Transverse colon (tissue), 4 donors: ENCODE measurements at places on chromosomes 16 and 17. TPM values are rescaled to one million over a fixed set of nuclear protein-coding genes. Genes with fewer than 3 reads are reported as not detected.

GRCh38 chr17:41510251-41511065, 5.0 kb upstream of the KRT13 start:
- H3K27me3 ChIP-seq = no peaks in the 10 kb centered on the region
- peaks cover 4% of the 10 kb centered on the region for H3K4me1 ChIP-seq
- H3K27ac ChIP-seq = peak overlapping the region; percentile 48
- DNase-seq = no peak
- no peak overlapping the region for H3K4me3 ChIP-seq

DNA sequence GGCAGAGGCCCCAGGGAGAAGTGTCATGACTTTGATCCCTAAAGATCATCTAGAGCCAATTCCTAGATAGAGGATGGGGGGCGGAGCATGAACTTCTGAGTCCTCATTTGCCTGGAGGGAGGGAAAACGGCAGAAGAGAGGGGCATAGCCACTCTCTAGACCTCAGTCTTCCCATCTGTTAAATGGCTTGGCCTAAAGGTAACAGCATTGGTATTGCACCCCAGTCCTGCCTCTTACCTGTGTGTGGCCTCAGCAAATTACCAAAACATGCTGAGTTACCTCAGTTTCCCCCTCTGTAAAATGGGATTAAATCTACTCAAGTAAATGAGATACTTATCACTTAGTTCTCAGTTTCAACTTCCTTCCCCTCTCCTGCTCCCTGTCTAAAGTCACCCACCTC, 47.5 kb downstream of the CNGB1 start:
- no peaks in the 10 kb centered on the region for H3K36me3 ChIP-seq
- no peak overlapping the region for H3K4me3 ChIP-seq
- no peaks in the 10 kb centered on the region for H3K27me3 ChIP-seq
- no peak overlapping the region for H3K27ac ChIP-seq
- no peaks in the 10 kb centered on the region for H3K4me1 ChIP-seq

DNA sequence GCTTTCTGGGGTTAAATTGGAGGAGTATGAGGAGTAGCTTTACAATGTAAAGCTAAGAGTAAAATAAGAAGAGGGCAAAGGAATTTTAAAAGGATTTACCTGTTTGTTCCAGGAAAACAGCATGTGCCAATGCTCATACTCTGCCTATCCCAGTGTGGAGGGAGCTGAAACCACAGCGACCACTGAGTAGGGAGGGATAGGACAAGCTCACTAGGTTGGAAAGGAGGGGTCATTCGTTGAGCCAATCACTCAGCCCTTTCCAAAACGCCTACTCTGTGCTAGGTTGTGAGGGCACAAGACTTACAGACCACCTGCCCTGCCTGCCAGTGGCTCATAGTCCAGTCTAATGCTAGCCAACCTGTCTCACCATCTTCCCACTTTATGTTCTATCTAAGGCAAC, 1.1 kb upstream of the DNAJC7 start:
- peaks cover 47% of the 10 kb centered on the region for H3K4me1 ChIP-seq
- H3K27me3 ChIP-seq = no peaks in the 10 kb centered on the region
- H3K36me3 ChIP-seq = no peaks in the 10 kb centered on the region
- H3K4me3 ChIP-seq = peak overlapping the region; percentile 92
- DNase-seq = no peak

The RHBDF2 gene
- total RNA-seq = 11.3 TPM

- no peak overlapping the region for H3K27ac ChIP-seq
- no peak overlapping the region for H3K4me3 ChIP-seq
- DNase-seq = no peak
- H3K27me3 ChIP-seq = no peaks in the 10 kb centered on the region
Measured at GRCh38 chr16:67039260-67040020, 10.5 kb downstream of the CBFB start.

The KRTAP1-5 gene
- total RNA-seq = not detected

- H3K4me3 ChIP-seq = peak overlapping the region; percentile 83
- H3K4me1 ChIP-seq = peaks cover 16% of the 10 kb centered on the region
- peak overlapping the region; percentile 97 for H3K27ac ChIP-seq
- H3K36me3 ChIP-seq = no peaks in the 10 kb centered on the region
- DNase-seq = peak; percentile 62
Measured at GRCh38 chr16:30527635-30528178, 1.3 kb upstream of the ZNF768 start.

- H3K27me3 ChIP-seq = no peaks in the 10 kb centered on the region
- H3K4me3 ChIP-seq = no peak overlapping the region
- DNase-seq = peak; percentile 93
- peaks cover 11% of the 10 kb centered on the region for H3K4me1 ChIP-seq
- peak overlapping the region; percentile 81 for H3K27ac ChIP-seq
Measured at GRCh38 chr17:45098869-45099616, 33.3 kb downstream of the PLCD3 start.

DNA sequence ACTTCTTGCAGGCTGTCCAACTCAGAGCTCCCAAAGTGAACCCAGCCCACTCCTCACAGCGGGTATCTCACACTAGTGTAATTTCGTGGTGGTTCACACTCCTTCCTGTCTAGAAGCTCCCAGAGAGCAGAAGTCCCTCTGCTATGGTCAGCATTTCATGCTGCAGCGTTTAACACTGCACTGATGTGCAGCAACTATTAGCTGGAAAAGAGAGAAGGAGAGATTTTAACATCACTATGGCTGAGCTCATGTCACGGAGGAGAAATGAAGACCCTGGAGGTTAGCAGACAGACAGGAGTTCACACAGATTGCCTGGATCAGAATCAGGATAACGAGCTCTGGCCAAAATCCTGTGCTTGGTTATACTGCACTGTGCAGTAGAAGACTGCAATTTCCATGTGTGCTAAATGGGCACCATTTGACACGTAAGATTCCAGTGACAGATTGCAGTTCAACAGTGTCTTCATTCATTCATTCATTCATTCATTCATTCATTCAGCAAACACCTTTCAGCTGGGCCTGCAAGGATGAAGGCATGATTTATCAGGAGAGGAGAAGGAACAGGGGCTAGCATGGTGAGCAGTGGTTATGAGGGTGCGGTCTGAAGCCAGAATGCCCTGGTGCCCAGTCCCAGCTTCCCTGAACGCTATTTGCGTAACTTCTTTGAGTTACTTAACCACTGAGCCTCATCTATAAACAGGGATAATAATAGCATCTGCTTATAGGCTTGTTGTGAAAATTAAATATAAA, 5.3 kb upstream of the CCL1 start:
- no peaks in the 10 kb centered on the region for H3K27me3 ChIP-seq
- no peaks in the 10 kb centered on the region for H3K4me1 ChIP-seq
- DNase-seq = no peak
- no peaks in the 10 kb centered on the region for H3K36me3 ChIP-seq

GRCh38 chr17:31832746-31833145, 26.3 kb downstream of the COPRS start:
- no peaks in the 10 kb centered on the region for H3K27me3 ChIP-seq
- no peaks in the 10 kb centered on the region for H3K4me1 ChIP-seq
- no peak overlapping the region for H3K4me3 ChIP-seq
- H3K27ac ChIP-seq = no peak overlapping the region
- H3K36me3 ChIP-seq = no peaks in the 10 kb centered on the region
- no peak for DNase-seq

- DNase-seq = no peak
- peak overlapping the region; percentile 41 for H3K27ac ChIP-seq
- no peaks in the 10 kb centered on the region for H3K27me3 ChIP-seq
Measured at GRCh38 chr17:14469971-14470370, 169.1 kb downstream of the HS3ST3B1 start.

The WNT3 gene
- total RNA-seq = not detected

The PSMC3IP gene
- total RNA-seq = 1.3 TPM

The MYH8 gene
- total RNA-seq = not detected

- peaks cover under 1% of the 10 kb centered on the region for H3K4me1 ChIP-seq
- no peaks in the 10 kb centered on the region for H3K36me3 ChIP-seq
- no peaks in the 10 kb centered on the region for H3K27me3 ChIP-seq
- H3K27ac ChIP-seq = no peak overlapping the region
- no peak overlapping the region for H3K4me3 ChIP-seq
Measured at GRCh38 chr16:68425498-68426346, 22.6 kb downstream of the SMPD3 start.

The RNF157 gene
- 164 TPM for total RNA-seq

DNA sequence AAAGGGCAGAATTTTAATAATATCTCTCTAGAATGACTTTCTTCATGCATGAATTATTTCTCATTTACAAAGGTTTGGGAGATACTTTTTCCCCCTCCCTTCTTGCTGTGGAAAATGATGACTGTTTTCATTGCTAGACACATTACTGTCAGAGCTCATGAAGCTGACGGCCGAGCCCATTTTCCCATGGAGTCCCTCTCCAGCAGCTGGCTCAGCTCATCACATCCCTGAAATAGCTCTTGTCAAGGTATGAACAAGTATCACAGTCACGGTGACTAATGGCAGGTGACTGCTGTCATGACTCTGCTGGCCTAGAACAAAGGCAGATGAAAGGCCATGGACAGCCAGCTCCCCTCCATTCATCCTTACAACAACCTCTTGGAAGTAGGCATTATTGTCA, 208.1 kb downstream of the ABCC12 start:
- no peak overlapping the region for H3K4me3 ChIP-seq
- no peaks in the 10 kb centered on the region for H3K27me3 ChIP-seq
- H3K27ac ChIP-seq = no peak overlapping the region
- H3K36me3 ChIP-seq = no peaks in the 10 kb centered on the region
- DNase-seq = no peak
- H3K4me1 ChIP-seq = no peaks in the 10 kb centered on the region

DNA sequence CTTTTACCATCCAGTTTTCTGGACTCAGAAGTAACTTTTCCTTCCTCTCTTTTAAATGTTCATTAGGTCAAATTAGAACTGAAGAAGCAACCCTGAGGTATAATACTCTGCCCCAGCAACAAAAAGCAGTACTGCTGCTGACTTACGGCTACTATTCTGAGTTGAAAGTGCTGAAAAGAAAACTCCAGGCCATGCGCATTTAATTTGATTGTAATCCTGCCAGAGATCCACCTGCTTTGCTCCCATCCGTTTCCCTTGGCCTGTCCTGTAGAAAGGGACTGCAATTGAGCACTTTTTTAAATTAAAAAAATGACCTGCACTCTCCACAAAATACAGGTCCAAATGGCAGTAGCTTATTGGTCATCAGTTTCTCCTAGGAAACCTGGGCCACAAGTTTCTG, 61.6 kb downstream of the PITPNC1 start:
- DNase-seq = no peak
- no peak overlapping the region for H3K27ac ChIP-seq
- no peak overlapping the region for H3K4me3 ChIP-seq
- H3K27me3 ChIP-seq = no peaks in the 10 kb centered on the region
- H3K36me3 ChIP-seq = no peaks in the 10 kb centered on the region

The NOTUM gene
- not detected for total RNA-seq

DNA sequence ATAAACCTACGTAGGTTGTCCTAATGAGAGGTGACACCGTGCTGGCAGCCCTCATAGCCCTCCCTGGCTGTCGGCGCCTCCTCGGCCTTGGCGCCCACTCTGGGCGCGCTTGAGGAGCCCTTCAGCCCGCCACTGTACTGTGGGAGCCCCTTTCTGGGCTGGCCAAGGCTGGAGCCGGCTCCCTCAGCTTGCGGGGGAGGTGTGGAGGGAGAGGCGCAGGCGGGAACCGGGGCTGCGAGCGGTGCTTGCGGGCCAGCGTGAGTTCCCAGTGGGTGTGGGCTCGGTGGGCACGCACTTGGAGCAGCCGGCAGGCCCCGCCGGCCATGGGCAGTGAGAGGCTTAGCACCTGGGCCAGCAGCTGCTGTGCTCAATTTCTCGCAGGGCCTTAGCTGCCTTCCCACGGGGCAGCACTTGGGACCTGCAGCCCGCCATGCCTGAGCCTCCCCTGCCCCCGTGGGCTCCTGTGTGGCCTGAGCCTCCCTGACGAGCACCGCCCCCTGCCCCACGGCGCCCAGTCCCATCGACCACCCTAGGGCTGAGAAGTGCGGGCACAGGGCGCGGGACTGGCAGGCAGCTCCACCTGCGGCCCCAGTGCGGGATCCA, 40.1 kb upstream of the AMZ2 start:
- DNase-seq = no peak
- H3K27me3 ChIP-seq = peaks cover 10% of the 10 kb centered on the region
- peak overlapping the region; percentile 38 for H3K27ac ChIP-seq

The KRTAP4-3 gene
- total RNA-seq = not detected

- H3K36me3 ChIP-seq = no peaks in the 10 kb centered on the region
- H3K27me3 ChIP-seq = no peaks in the 10 kb centered on the region
- H3K27ac ChIP-seq = no peak overlapping the region
- no peak overlapping the region for H3K4me3 ChIP-seq
- H3K4me1 ChIP-seq = peaks cover 31% of the 10 kb centered on the region
- no peak for DNase-seq
Measured at GRCh38 chr17:47201166-47201565, 8.0 kb upstream of the MYL4 start.

- H3K36me3 ChIP-seq = no peaks in the 10 kb centered on the region
- no peak overlapping the region for H3K4me3 ChIP-seq
- no peak for DNase-seq
- H3K27ac ChIP-seq = peak overlapping the region; percentile 17
- H3K4me1 ChIP-seq = no peaks in the 10 kb centered on the region
Measured at GRCh38 chr17:2718150-2718938, 6.8 kb upstream of the CLUH start.

The KDM6B gene
- 33.7 TPM for total RNA-seq

The TVP23A gene
- total RNA-seq = not detected

DNA sequence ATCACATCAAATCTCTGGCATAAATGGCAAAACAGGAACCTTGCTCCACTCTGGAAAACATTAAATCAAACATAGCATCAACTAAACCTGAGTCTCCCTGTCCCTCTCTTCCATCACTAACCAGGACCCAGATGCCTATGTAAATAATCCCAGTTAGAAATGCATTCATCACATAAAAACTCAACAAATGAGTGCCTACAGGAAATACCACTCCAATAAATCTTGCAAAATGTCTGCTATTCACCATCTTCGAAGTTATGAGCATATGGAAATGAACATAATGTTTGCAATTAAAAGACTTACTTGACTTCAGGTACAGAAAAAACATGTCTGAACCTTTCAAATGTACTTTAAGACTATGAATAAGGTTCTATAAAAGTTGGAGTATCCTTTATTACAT, 425.0 kb downstream of the CDH11 start:
- no peaks in the 10 kb centered on the region for H3K36me3 ChIP-seq
- no peaks in the 10 kb centered on the region for H3K4me1 ChIP-seq
- H3K4me3 ChIP-seq = no peak overlapping the region
- no peak overlapping the region for H3K27ac ChIP-seq
- DNase-seq = no peak

GRCh38 chr16:75310541-75310940, 59.1 kb upstream of the BCAR1 start:
- H3K27ac ChIP-seq = no peak overlapping the region
- DNase-seq = no peak
- H3K27me3 ChIP-seq = no peaks in the 10 kb centered on the region
- H3K4me1 ChIP-seq = peaks cover 10% of the 10 kb centered on the region

- no peaks in the 10 kb centered on the region for H3K36me3 ChIP-seq
- no peaks in the 10 kb centered on the region for H3K27me3 ChIP-seq
- no peak overlapping the region for H3K4me3 ChIP-seq
- H3K27ac ChIP-seq = peak overlapping the region; percentile 95
Measured at GRCh38 chr17:42518046-42518754, 17.8 kb upstream of the NAGLU start.

DNA sequence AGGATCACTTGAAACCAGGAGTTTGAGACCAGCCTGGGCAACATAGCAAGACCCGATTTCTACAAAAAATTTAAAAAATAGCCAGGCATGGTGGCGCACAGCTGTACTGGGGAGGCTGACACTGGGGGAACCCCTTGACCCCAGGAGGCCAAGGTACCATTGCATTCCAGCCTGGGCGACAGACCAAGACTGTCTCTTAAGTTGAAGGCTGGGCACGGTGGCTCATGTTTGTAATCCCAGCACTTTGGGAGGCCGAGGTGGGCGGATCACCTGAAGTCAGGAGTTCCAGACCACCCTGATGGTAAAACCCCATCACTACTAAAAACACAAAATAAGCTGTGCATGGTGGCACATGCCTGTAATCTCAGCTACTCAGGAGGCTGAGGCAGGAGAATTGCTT, 74.9 kb downstream of the LITAF start:
- no peaks in the 10 kb centered on the region for H3K36me3 ChIP-seq
- H3K4me3 ChIP-seq = no peak overlapping the region
- no peaks in the 10 kb centered on the region for H3K27me3 ChIP-seq
- no peak overlapping the region for H3K27ac ChIP-seq
- H3K4me1 ChIP-seq = no peaks in the 10 kb centered on the region
- DNase-seq = no peak

The CARD14 gene
- 0.14 TPM for total RNA-seq
